Bronchial epithelial cell (primary cell): ENCODE measurements at places on chromosomes 4 and X. TPM values are rescaled to one million over a fixed set of nuclear protein-coding genes. Genes with fewer than 3 reads are reported as not detected.
A peak's percentile ranks its signal among the peaks of the same experiment; 100 is the strongest.

GRCh38 chrX:65609237-65609636 lies 58.2 kb upstream of the MSN start:
- peak; percentile 30 for DNase-seq

GPRIN3 gene
- not detected in 2 replicates for total RNA-seq

DNA sequence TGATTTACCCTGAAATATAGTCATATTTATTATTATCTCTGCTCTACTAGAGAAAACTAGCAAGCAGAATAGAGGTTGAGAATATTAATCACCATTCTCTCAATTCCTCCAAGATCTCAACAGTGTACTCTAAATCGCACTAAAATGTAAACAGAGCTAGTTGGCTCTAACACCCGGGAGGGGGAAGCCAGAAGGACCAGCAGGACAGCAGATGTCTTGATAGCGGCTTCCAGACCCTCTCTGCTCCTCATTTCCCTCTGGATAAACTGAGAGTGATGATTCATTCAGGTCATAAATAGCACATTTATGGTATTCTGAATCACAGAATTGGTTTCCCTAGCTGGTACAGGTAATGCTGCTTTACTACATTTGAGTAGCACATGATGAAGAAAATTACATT lies 82.5 kb downstream of the TBC1D9 start:
- no peak for DNase-seq

- no peak for DNase-seq
Observed at GRCh38 chr4:132269303-132269990, 879.6 kb upstream of the PCDH10 start.

DNA sequence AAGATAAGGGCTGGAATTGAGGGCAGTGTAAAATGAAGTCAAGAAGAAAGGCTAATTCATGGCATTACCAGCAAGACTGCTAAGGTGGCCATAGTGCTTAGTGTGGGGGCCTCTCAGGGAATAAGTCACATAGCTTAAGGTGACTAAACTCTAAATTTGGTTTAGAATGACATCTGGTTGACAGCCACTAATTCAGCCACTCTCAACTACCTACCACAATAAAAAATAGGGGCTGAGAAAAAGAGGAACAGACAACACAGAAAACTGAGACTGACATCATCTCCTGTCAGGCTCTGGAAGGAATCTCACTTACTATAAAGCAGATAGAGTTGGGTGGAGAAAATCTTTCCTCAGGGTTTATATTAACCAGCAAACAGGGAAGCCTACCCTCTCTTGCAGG lies 96.9 kb downstream of the CHRDL1 start:
- DNase-seq, result no peak

GRCh38 chrX:56726605-56727004 lies 2.4 kb upstream of the NBDY start:
- peak; percentile 50 for DNase-seq

DNA sequence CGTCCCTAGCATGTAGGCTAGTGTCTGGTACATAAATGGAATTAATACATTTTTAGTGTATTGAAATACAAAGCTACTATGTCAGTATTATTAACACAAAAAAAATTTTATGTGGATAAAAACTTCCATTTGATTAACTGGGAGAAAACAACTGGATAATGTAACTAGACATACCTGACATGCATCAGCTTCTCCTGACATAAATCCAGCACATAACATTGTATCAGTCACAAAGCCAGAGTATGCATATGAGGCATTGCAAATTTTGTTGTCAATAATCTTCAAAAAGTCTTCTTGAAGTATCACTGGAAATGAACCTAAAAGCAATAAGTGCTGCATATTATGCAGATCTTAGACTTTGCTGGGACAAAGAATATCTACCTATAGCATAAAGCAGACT lies 16.9 kb downstream of the TMPRSS11B start:
- DNase-seq, result no peak

HPSE gene
- total RNA-seq, result 2.6 and 9.7 TPM in 2 replicates

GRCh38 chr4:4709736-4710135 lies 149.7 kb upstream of the MSX1 start:
- no peak for DNase-seq

GRCh38 chr4:31045724-31046318 lies 325.7 kb downstream of the PCDH7 start:
- DNase-seq, result peak; percentile 57

EGFL6 gene
- total RNA-seq, result 0.26 TPM in 1 of 2 replicates, not detected in the other

- DNase-seq, result no peak
Observed at GRCh38 chr4:38943343-38943742, 75.7 kb downstream of the FAM114A1 start.

TLR10 gene
- not detected in 2 replicates for total RNA-seq

CPZ gene
- total RNA-seq, result 0.26 TPM in 1 of 2 replicates, not detected in the other

GRCh38 chr4:17064959-17065358 lies 166.5 kb upstream of the LDB2 start:
- no peak for DNase-seq

- peak; percentile 47 for DNase-seq
Observed at GRCh38 chr4:1177274-1178141, 5.1 kb upstream of the SPON2 start.

POU3F4 gene
- not detected in 2 replicates for total RNA-seq

DNA sequence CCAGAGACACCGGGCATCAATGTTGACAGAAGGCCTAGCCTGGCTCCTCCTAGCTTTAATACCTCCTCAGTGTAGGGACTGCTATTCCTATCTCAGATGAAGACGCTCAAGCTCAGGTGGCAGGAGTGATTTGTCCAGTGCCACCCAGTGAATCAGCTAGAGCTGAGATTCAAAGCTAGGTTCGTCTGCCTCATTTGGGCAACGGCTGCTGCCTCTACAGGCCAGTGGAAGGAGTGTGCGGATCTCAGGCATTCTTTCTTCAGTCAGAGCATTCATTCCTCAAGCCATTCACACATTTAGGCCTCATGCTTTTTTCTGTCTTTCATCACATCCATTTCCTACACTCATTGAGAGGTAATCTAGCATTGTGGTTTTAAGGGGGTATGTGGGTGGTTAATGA lies 7.3 kb downstream of the TSR2 start:
- peak; percentile 0 for DNase-seq

DNA sequence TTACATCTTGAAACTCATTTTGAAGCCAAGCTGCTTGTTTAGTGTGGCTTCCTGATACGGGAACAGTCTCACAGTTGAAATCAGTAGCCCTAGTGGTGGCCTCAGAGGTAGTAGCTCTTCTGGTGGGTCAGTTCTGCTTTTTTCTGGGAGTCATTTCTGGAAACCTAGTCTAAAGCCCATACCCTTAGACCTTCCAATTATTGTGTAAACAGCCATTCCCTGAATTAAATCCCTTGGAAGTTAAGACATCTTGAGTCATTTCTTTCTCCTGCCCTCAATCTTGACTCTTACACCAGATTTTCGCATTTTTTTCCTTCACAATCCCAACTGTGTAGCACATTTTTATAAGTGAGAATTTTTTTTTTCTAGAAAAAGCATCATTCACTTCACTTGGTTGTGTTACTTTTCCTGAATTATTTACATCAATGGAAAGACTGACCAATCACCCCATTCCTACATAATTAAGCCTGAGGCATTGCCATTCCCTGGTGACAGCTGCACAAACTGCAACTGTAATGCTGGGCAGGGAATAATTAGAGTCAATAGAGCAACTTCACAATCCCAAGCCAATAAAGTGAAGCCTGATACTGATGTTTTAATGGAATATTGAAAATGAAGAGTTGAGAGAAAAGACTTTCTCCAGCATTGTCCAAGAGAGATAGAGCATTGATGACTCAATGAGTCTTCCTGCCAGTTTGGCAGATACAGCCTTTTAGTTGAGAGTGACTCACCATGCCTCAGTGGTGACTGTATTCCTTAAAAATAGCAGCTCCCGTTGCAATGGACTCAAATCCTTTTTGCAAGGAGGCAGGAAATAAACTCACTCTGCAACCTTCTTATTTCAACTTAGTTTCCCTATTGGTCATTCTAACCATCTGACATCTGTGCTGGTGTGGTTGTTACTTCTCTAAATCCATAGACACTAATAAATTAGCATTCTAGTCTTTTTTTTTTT lies 13.0 kb upstream of the SEPSECS start:
- DNase-seq, result peak; percentile 99

NPY2R gene
- not detected in 2 replicates for total RNA-seq

PRRG3 gene
- total RNA-seq, result not detected in 2 replicates

GLUD2 gene
- 0.51 and 0.53 TPM in 2 replicates for total RNA-seq

DNA sequence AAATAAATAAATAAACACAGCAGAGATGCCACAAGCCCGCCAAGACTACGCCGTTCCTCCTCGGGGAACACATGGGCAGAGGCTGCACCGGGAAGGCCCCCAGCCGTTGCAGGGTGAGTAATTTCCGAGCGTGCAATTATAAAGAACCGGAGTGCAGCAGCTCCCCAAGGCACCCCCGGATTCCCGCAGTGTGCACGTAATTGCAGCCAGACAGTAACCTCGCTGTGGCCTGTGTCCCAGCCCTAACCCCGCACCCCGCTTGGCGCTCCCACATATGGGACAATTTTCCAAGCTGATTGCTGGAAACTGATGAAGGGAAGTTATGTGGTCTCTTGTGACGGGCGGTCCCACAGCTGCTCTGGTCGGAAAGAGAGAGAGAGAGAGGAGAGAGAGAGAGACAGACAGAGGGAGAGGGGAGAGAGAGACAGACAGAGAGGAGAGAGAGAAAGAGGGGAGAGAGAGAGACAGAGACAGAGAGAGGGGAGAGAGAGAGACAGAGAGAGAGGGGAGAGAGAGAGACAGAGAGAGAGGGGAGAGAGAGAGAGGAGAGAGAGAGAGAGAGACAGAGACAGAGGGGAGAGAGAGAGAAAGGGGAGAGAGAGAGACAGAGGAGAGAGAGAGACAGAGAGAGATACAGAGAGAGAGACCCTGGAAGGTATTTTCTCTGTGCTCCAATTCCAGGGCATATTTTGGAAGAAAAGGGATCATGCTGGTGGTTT lies 275.4 kb downstream of the SHOX start:
- DNase-seq, result no peak

GRCh38 chr4:8578717-8579116 lies 1.5 kb upstream of the GPR78 start:
- no peak for DNase-seq

DMP1 gene
- not detected in 2 replicates for total RNA-seq

DNA sequence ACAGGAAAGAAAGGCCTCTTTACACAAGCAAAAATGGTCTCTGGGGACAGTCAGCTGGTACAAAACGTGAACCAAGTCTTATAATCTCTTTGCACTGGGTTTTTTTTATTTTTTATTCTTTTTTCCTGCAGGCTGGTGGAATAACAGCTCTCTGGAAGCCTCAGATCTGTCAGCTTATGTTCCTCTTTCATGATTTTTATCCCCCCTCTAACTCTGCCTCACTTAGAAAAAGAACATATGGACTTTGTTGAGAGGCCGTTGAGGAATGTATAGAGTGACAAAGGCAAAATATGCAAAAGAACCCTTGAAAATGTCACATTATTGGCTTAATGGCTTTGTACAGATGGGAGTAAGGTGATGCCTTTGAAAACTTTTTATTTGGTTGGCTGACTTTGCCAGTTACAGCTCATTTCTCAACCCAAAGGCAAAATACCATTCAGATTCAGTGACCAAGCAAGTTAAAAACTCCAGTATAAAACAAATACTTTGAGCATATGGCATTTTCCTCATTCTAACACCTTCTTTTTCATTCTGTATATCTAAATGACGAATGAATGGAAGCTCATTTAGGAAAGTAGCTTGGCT lies 111.1 kb downstream of the RNF150 start:
- DNase-seq, result no peak

LDB2 gene
- total RNA-seq, result not detected in 2 replicates

GRCh38 chr4:21885241-21885640 lies 63.3 kb downstream of the KCNIP4 start:
- DNase-seq, result no peak

PAGE1 gene
- not detected in 2 replicates for total RNA-seq

KCND1 gene
- 0.26 and 0.64 TPM in 2 replicates for total RNA-seq

ANOS1 gene
- total RNA-seq, result 0.26 and 0.38 TPM in 2 replicates

- DNase-seq, result no peak
Observed at GRCh38 chrX:30414144-30414543, 105.0 kb upstream of the NR0B1 start.

DNA sequence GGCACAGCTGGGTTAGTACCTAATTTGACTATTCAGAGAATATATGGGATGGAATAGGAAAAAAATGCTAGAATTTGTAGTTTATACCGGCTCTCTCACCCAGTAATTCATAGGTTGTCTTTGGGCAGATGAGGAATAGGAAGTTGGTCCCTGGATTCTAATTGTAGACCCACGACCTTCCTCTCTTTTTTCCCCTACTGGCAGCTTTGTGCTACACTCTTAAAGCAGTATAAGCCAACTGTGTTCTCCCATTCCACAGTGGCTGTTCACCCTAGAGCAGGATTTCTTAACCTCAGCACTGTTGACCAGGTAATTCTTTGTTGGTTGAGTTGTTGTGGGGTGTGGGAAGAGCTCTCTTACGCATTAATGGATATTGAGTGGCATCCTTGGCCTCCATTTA lies 92.9 kb downstream of the FNIP2 start:
- no peak for DNase-seq

- DNase-seq, result peak; percentile 2
Observed at GRCh38 chr4:16532240-16532970, 306.1 kb upstream of the TAPT1 start.

SPRY1 gene
- 3.2 and 3.3 TPM in 2 replicates for total RNA-seq

DNA sequence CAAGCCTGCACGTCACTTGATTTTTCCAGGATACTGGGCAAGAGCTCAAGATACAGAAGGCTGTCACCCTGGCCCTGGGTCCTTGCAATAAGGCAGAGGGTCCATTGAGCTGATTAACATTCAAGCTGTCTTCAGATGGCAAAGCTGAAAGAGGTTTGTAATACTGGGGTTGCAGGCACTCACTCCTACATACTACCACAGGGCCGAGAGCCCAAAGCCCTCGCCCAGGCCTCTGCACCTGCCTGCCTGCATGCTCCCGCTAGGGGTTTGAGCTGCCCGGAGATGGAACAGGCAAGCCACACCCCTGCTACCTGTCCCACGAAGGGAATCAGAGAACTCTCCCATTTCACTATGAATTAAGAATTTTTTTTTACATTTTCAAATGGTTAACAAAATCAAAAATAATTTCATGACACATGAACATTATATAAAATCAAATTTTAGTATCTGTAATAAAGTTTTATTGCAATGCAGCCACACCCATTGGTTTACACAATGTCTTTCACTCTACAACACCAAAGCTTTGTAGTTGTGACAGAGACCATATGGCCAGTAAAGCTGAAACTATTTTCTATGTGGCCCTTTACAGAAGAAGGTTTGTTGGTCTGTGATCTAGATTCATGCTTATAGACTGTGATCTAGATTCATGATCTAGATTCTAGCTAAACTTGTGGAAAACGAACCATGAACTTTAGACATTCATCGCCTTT lies 530.4 kb upstream of the IGFBP7 start:
- DNase-seq, result no peak
